ENCODE measurements at places on chromosomes 7 and 10.

DNA sequence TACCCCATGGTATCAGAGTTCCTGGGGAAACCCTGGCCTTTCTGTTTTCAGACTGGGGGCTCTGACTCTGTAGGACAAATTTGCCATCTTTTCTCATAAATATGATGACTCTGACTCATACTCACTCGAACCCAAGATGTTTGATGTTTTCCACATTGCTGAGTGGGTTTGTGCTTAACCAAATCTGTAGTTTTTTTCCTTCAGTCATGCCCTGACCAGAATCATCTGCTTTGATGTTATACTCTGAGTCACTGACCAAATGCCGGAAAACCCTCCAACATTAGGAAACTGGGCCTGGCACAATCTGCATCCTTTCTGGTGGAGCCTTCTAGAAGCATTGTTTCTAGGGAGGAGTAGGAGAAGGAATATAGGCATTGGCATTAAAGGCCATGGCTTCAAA lies 118.7 kb downstream of the C10orf105 start:
- DNase-seq: peak; percentile 76

DNA sequence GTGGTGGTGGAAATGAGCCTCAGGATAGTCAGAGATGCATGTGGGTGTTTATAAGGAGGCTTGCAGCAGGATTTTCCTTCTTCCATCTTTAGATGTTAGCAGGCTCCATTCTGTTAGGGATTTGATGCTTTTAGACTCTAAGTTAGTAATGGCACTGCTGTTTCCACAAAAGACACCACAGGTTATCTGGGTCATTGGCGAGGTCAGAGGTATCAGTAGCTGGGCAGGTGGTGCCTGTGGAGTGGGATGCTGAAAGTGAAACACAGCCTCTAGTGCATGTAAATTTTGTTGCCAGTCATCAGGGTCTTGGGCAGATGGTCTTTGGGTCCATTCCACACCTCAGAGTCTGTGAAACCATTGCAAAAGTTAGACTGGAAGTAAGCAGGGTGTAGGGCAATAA lies 833 bp upstream of the PAX4 start:
- no peak for DNase-seq

- no peak for DNase-seq
These were observed 176.4 kb upstream of the PTN start for GRCh38 chr7:137519947-137520346.

DNA sequence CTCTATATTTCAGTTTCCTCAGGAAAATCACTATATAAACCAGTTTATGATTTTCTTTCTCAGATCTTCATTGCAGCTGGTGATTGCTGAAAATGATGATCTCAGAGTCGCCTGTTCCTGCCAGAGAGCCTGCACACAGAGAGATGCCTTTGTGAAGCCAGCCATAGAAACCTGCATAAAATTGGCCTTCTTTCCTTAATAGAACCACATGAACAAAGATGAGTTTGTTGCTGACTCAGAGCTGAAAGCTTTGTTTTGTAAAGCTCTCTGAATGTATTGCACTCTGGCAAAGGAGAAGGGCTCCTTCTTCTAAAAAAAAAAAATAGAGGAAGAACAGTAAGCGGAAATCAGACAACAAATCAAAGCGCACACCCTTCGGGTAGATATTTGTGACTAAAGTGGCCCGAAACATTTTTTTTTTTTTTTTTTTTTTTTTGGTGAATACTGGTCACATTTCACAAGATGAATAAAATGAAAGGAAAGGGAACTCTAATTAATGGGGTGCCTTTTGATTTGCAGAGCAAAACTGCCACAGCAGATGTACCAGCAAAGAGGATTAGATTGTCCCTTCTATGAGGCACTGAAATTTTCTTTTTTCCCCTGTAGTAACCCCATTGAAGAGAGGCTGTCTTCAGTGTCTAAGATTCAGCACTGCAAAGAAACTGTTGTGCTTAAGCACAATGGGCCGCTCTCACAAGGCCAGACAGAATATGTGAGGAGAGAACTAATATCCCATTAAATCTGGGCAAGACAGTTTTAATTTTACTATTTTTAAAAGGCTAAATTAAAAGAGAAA lies 75.1 kb upstream of the PTPRZ1 start:
- DNase-seq: peak; percentile 0

- no peak for DNase-seq
These were observed 483 bp downstream of the EDRF1 start for GRCh38 chr10:125720002-125720382.

DNA sequence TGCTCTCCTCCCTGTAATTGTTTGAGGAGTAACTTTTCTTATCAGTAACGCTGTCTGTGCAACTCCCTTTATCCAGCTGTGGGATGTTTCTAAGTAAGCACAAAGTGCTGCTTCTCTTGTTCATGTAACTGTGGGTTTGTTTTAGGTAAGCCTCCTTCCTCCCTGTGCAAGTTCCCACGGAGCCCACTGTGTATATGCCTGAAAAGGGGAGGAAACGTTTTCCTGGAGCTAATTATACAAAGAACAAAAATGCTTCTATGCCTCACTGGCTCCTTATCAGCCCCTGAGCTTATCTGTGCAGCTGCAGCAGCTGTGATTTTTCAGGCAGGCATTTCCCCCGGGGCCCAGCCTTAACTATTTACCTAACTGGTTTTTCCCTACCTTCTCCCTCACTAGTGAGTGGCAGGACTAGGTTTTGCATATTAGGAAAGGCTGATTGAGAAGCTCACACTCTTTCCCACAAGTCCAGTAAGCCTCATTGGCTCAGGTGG lies 593.4 kb upstream of the GHITM start:
- DNase-seq: peak; percentile 79

GRCh38 chr7:127730658-127731276 lies 78.8 kb downstream of the SND1 start:
- no peak for DNase-seq

DNA sequence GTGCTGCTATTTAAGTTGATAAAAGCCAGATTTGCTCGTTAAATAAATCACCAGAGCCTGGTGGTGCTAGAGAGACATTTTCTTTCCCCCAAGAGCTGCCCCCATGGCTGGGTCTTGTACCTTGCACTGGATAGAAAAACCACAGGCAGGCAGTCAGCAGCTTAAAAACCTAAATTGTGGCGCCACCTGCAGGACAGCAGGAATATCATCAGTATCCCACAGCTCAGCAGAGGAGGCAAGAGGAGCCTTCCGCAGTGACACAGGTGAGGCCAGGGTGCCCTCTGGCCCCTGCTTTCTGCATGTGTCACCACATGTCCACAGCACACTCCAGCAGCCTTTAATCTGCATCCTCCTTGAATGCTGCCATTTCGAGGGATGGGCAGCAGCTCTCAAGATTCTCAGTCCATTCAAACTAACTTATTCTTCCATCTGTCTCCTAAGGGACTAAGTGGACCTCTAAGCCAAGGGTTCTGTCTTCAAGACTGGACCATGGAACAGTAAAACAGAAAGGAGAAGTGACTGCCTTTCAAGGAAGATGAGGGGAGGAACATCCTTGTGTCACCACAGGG lies 4.5 kb upstream of the PLXNA4 start:
- DNase-seq: peak; percentile 84

GRCh38 chr10:79357180-79357579 lies 9.9 kb downstream of the PPIF start:
- no peak for DNase-seq

- peak; percentile 0 for DNase-seq
These were observed 98.0 kb upstream of the ZNF722 start for GRCh38 chr7:63900394-63901203.

DNA sequence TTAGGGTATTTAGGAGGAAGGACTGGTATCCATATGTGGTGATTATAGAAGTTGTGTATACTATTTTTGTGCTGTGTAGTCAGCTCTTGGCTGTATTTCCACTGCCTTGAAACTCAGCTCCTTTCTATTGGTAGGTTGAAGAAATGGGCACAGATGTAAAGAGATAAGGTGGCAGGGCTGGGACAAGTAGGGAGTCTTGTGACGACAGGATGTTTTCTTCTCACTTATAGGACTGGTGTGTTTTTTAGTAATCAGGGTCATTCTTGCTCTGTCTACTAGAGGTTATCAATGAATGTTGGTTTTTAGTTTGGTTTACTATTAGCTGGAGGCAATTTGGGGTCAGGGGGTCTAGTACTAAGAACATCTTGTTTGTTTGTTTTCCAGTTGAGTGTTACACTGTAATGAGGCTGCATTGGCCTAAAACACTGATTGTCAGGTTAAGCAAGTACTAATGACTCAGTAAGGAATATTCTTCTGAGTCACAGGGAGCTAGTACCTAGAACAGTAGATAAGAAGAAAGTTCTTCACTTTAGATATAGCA lies 11.8 kb downstream of the UBN2 start:
- DNase-seq: peak; percentile 66

DNA sequence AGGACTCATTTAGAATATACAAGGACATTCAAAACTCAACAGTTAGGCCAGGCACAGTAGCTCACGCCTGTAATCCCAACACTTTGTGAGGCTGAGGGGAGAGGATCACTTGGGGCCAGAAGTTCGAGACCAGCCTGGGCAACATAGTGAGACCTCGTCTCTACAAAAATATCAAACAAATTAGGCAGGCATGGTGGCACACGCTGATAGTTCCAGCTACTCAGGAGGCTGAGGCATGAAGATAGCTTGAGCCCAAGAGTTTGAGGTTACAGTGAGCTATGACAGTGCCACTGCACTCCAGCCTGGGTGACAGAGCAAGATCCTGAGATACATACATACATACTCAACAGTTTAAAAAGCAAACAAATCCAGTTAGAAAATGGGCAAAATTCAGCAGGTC lies 44.9 kb downstream of the GNA12 start:
- no peak for DNase-seq

- DNase-seq: no peak
These were observed 332.1 kb downstream of the PHTF2 start for GRCh38 chr7:78130446-78131215.

DNA sequence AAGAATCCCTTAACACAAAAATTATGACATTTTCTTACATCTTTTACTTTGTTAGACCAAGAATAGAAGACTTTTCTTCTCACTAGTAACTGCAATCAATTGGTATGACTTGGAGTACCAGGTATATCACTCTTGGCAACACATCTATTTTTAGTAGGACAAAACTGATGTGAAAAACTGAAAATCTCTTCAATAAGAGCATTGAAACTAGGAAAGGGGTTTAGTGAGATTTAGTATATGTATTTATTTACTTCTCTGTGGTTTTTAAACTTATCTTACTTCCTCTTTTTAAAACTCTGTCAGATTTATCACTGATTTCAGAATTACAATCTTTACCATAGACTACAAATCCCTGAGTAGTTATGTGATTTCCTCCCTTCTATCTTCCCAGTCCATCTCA lies 366.2 kb downstream of the PCDH15 start:
- DNase-seq: no peak

DNA sequence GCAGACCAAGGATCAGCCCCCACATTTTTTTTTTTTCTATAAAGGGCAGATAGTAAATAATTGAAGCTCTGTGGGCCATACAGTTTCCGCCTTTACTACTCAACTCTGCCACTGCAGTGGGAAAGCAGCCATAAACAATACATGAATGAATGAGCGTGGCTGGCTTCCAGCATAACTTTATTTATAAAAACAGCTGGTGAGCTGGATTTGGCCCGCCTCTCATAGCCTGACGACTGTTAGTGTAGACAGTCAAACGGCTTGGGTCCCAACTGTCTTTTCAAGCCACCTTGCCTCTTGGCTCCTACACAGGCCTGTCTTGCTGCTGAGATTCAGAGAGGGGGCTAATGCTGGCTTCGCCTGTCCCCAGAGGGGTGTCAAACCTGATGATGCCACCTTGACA lies 169.8 kb upstream of the GPR26 start:
- DNase-seq: no peak

DNA sequence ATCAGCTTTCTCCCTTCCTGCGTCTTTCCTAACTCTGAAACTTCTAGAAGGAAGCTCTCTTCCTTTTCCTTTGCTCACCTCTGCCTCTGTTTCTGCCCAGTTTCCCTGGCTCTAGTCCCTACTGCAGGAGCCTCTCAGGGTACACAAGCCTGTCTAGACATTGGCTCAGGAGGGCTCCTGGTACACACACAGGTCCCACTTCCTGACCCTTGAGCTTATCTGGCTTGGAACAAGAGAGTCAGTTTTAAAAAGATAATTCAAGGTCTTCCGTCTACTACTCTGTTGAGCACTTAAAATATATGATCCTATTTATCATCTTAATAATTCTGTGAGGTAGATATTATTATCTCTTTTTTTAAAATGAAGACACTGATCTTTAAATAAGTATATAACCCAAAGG lies 140.7 kb downstream of the RTKN2 start:
- DNase-seq: no peak

GRCh38 chr10:86583983-86584382 lies 62.4 kb upstream of the WAPL start:
- DNase-seq: no peak

- DNase-seq: peak; percentile 60
These were observed 34.5 kb upstream of the EBLN1 start for GRCh38 chr10:22252224-22252800.

- DNase-seq: no peak
These were observed 3.9 kb upstream of the EPC1 start for GRCh38 chr10:32350811-32351350.

GRCh38 chr10:97763411-97763810 lies 8.4 kb downstream of the SFRP5 start:
- DNase-seq: no peak

DNA sequence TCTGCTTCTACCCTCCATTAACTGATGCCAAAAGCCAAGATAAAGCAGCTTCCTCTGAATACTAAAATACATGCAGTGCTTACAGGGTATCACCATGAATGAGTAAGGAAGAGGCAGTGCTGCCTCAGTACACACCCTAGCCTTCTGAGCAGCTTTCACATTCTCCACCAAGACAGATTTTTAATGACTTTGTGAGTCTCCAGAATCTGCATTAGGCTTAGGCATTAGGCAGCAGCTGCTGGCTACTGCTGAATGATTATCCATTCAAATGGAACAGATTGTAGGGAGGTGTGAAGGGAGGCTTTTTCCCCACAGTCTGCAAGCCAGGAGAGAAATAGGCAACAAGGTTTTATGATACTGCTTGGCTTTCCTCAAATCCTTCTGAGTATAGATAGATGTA lies 1226.7 kb upstream of the LRRN3 start:
- no peak for DNase-seq

- no peak for DNase-seq
These were observed 3.3 kb downstream of the CUX1 start for GRCh38 chr7:101820703-101821102.

DNA sequence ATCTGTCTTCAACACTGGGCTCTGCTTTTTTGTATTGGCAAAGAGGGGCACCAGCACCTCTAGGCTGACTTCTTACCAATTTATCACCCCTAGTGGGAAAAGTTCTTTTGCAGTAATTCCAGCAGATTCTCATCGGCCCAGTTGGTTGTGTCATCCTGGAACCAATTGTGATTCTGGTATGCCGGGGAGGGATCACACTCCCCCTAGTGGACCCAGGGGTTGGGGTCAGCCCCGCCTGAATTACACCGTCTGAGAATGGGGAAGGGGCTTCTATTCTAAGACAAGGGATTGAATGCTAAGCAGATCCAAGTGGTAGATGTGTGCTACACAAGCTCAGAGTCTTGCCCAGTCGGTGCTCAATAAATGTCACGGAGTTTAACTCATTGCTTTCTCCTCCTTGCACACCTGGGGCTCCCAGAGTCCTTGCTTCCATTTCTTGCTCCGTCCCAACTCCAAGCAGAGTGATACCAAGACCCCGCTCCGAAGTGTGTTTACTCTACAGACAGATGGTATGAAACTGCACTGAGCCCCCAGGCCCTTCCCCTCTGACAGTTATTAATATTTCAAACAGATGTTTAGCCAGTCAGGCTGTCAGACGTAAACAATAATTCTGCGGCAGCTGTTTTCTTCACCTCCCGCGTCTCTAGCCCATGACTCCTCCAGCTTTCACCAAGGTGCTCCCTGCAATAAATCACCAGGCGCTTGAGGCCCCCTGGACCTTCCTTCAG lies 71.9 kb downstream of the C10orf105 start:
- no peak for DNase-seq

GRCh38 chr7:79949778-79950177 lies 184.9 kb upstream of the GNAI1 start:
- no peak for DNase-seq

GRCh38 chr10:128030498-128031072 lies 95.6 kb downstream of the MKI67 start:
- no peak for DNase-seq
